ENCODE measurements at places on chromosomes 5 and 9.

GRCh38 chr5:53099546-53099945, 10.0 kb downstream of the MOCS2 start:
- no peak for DNase-seq

DNA sequence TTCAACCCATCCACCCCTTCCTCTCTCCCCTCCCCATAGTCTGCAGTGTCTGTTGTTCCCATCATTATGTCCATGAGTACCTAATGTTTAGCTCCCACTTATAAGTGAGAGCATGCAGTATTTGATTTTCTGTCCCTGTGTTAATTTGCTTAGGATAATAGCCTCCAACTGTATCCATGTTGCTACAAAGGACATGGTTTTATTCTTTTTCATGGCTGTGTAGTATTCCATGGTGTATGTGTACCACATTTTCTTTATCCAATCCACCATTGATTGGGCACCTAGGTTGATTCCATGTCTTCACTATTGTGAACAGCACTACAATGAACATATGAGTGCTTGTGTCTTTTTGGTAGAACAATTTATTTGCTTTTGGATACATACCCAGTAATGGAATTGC, 187.1 kb downstream of the PCSK5 start:
- DNase-seq: no peak

DNA sequence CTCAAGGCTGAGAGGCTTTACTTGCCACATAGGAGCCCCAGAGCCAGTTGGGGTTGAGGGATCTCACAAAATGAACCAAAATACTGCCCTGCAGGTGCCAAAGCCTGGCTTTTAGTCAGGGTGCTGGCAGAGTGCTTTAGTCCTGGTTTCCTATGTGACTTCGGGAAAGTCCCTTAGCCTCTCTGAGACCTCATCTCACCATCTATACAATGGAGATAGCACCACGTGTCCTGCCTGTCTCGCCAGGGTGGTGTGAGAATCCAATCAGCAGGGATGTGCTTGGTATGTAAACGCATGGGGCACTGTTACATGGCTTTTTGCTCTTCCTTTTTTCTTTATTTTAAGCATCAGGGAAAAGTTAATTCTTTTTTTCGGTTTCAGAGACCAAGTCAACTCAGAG, 68.3 kb downstream of the SHB start:
- no peak for DNase-seq

- DNase-seq: no peak
Observed at GRCh38 chr9:125884218-125884595, 137.0 kb downstream of the PBX3 start.

DNA sequence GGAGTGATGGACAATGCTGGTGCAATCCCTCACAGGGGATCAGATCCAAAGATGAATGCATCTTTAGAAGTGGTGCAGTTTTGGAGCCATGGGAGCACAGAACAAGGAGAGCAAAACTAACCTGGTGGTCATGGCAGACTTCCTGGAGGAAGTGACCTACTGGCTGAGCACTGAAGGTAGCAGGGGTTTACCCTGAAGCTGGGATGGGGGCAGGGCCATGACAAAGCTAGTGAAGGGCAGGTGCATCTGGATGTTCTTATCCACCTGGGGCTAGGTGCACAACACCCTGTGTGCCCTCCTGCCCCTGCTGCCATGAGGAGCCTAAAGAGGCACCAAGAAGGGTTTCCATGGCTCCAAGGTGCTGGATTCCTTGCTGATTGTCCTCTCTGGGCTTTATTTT, 11.5 kb upstream of the PITX1 start:
- DNase-seq: no peak

- DNase-seq: no peak
Observed at GRCh38 chr5:122356855-122357254, 44.8 kb downstream of the SNCAIP start.

- no peak for DNase-seq
Observed at GRCh38 chr5:74325866-74326265, 314.7 kb downstream of the ENC1 start.

DNA sequence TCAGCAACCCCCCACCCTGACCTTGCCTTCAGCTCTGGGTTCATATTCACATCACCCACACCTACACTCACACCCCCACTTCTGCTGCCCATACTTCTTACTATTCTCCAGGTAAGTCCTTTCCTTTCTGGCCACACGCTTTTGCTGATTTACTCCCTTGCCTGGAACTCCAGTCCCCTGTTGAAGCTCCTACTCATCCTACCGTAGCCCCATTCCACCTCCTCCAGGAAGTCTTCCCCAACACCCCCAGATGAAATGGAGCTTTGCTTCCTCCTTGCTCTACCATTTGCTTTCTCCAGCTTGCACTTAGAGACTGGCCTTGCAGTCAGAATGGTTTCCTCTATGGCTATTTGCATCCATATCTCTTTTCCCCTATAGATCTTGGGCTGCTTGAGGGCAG, 182.3 kb downstream of the MELK start:
- DNase-seq: no peak

DNA sequence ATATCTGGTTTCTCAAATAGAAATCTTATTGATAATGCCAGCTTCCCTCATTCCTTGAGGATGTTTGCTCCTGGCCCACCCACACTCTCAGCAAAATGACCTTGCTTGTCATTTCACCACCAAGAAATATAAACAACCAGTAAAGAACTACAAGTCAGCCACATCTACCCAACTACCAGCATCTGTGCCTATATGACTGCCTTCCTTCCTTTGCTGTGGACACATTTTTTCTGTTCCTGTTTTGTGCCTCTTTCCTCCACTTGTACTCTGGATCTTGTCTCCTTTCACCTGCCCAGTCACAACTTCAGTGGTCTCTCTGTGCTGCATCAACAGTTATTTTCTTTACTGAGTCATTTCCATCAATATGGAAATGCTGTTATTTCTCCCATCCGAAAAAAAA, 20.3 kb downstream of the KIF2A start:
- no peak for DNase-seq

- DNase-seq: no peak
Observed at GRCh38 chr9:5466005-5466404, 15.7 kb downstream of the CD274 start.

- DNase-seq: no peak
Observed at GRCh38 chr9:77440057-77440456, 208.1 kb downstream of the GNA14 start.

- DNase-seq: no peak
Observed at GRCh38 chr5:2566284-2566683, 185.2 kb downstream of the IRX2 start.

- DNase-seq: no peak
Observed at GRCh38 chr9:93645149-93645889, 68.9 kb downstream of the PHF2 start.

DNA sequence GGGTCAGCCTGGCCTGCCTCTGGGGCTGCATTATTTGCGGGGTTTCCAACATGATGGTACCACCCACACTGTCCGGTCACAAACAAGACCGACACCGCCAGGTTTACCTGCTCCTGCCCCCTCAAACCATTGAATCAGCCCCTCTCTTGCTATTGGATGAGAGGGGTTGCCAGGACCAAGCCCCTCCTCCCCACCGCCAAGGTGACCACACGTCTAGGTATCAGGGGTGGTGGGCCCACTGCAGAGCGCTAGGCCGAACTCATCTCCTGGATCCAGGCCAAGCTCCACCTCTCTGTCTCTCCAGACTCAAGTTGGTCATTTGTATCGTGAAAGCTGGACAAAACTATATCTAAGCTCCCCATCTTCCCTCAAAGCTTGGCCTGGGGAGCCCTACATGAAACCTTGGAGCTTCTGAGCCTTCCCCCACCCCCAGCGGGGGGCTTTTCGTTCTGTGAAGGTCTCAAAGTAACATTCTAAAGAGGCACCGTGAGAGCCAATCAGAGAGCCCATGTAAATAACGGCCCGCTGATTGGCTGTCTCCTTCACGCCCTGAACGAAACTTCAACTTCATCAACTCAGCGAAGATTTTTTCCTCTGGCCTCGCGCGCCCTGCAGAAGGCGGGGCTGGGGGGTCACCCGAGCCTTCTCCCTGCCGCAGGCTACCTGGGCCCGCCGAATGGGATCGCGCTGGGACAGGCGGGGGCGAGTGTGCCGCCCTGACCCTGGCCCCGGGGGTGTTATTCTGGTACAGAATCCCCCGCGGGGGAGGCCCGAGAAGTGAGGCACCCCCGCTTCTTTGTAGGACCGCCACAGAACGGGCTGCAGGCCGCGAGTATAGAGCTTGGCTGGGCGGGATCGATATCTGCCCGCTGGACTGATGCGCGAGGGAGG, 49.6 kb upstream of the PSD2 start:
- no peak for DNase-seq

GRCh38 chr9:71697882-71698281, 70.4 kb downstream of the CEMIP2 start:
- no peak for DNase-seq

DNA sequence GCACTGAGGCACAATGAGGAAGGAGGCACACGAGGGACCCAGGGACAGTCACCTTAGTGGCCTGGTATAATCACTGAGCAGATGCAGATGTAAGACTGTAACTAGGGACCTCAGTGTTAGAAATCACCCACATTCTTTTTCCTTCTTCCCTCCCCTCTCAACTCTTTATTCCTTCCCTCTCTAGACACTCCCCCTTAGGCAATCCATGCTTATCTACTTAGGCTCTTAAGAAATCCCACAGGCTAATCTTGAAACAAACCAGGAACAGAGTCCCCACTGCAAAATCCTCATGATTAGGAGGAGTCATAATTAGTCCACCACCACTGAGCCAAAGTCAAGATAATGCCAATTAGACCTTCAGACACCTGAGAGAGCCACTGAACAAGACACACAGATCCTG, 84.7 kb downstream of the ELAVL2 start:
- no peak for DNase-seq

DNA sequence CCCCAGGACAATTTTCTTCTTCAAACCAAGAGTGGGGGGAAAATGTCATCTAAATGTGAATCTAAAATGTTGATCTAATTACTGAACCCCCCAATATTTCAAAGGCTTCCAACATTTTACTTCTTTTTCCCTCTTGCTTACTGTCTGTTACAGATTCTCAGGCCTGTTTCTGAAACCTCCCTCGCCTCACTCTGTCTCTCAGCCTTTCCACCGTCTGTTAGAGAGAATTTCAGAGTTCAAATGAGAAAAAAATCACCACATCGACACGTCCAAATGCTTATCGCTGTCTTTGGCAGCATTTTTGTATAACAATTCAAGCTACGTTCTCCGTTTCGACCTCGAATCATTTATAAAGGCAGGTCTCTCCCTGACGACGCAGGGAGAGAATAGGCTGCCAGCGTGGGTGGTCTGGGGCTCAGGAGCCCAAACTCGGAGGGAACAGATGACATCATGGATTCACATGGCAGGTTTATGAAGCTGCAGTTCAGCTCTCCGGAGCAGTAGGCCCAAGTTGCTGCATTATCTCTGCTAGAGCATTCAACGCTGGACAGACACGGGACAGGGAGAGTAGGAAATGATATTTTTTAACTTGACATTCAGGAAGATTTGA, 139.8 kb downstream of the GAS1 start:
- no peak for DNase-seq

GRCh38 chr5:148075529-148075928, 11.7 kb downstream of the SPINK5 start:
- DNase-seq: no peak

DNA sequence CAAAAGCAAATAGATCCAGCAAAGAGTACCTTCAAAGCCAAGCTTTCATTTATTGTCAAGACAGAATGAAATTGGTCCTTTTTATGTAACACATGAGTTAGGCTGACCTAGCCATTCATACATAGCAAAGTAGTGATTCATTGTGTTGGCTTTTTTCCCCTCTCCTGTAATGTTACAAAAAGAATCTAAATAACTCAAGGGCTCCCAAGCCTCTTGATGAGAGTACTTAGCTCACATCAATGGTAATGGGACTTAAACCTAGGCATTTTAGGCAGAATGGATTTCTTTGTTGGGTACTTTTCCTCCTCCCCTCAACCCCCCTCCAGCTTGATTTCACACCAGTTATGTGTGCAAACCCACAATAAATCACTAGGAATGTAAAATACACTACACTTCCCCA, 123.7 kb downstream of the EBF1 start:
- no peak for DNase-seq

GRCh38 chr5:44663991-44664710, 144.6 kb upstream of the MRPS30 start:
- DNase-seq: no peak

GRCh38 chr5:10652151-10652550, 88.3 kb downstream of the ANKRD33B start:
- DNase-seq: no peak

- no peak for DNase-seq
Observed at GRCh38 chr5:93330506-93330905, 250.5 kb downstream of the NR2F1-AS1 start.

- no peak for DNase-seq
Observed at GRCh38 chr9:119333507-119334229, 35.6 kb downstream of the BRINP1 start.

GRCh38 chr5:154944716-154945115, 3.8 kb downstream of the MRPL22 start:
- no peak for DNase-seq

DNA sequence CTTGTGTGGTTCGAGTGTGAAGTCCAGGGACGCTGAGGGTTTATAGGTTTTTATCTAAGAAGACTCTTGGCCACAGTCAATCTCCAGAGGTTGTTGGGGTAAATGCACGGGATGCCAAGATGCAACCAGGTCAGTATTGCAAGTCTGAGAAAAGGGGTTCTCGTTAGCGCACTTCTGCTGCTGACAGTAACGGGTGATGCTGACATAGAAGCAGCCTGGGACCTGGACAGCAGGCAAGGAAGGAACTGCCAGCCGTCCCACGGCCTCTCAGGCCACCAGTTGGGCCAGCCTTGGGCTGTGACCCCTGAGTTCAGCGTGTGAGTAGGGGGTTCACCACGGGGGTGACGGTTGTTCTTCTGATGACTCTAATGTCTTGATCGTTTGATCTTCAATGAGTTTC, 39.0 kb downstream of the TENT4A start:
- DNase-seq: no peak

- DNase-seq: peak; percentile 15
Observed at GRCh38 chr5:67019065-67019845, 177.3 kb downstream of the CD180 start.

DNA sequence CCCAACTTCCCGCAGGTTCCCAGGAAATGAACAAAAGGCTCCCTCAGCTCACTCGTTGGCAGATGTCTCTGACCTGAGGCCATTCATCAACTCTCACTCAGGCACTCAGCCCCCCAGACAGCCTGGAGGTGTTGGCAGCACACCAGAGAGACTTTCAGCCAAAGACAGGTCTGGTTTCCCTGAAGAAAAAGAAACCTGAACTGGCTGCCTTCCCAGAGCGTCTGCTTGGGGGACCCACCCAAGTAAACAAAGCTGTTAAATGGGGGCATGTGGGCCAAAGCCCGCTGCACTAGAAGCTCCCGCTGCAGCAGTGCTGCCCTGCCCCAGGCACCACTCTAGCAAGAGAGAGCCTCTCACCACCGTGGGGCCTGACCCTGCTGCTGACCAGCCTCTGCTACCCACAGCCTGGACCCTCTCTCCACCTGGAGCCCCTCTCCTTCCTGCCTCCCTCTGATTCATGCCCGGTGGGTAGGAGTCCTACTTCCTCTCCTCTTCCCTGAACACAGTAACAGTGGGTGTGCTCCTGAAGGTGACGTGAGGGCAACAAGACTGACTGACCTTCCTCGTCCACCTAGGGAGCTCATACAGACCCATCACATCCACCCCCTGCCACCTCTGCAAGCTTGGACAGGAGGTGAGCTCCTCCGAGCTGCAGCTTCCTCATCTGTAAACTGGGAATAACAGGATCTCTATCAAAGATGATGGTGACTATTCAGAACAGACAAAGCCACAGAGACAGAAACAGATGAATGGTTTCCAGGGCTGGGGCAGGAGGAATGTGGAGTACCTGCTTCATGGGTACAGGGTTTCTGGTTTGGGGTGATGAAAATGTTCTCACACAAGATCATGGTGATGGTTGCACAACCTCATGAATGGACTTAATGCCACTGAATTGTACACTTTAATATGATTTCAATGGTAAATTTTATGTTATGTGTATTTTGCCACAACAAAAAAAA, 31.0 kb upstream of the GABRP start:
- DNase-seq: peak; percentile 11
